Inflammatory macrophage (primary cell): ENCODE measurements at places on chromosomes 2 and 18.
A peak's percentile ranks its signal among the peaks of the same experiment; 100 is the strongest.

- DNase-seq: no peak
These were observed 81.3 kb downstream of the LIMS1 start for GRCh38 chr2:108615480-108616090.

GRCh38 chr2:110946902-110947301 lies 173.8 kb upstream of the BCL2L11 start:
- peak; percentile 49 for DNase-seq

DNA sequence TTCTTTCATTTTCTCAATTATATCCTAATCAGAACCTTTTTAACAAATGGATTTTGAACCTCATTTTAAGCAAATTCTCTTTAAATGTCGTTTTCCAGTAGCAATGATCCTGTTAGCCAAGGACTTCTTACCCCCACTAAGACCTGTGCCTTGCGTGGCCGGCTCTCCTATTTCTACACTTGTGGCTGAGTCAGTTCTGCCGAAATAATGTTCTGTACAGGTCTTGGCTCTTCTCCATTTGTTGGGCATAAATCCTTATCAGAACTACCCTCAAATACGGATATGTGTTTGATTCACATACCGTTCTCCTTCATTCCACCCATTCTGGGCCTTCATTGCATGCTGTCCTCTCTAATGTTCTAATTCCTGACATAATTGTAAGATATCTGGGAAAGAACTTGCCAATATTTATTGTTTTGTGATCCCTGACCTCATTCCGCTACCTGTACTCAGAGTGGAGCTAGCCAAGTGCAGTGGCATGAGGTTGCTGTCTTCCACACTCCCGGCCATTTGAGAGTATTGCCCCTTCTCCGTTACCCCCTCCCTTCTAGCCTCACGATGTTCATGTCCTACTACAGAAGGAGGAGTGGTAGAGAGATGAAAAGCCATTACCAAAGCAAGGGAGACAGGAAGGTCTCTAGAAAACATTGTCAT lies 78.7 kb downstream of the MYOM1 start:
- no peak for DNase-seq

DNA sequence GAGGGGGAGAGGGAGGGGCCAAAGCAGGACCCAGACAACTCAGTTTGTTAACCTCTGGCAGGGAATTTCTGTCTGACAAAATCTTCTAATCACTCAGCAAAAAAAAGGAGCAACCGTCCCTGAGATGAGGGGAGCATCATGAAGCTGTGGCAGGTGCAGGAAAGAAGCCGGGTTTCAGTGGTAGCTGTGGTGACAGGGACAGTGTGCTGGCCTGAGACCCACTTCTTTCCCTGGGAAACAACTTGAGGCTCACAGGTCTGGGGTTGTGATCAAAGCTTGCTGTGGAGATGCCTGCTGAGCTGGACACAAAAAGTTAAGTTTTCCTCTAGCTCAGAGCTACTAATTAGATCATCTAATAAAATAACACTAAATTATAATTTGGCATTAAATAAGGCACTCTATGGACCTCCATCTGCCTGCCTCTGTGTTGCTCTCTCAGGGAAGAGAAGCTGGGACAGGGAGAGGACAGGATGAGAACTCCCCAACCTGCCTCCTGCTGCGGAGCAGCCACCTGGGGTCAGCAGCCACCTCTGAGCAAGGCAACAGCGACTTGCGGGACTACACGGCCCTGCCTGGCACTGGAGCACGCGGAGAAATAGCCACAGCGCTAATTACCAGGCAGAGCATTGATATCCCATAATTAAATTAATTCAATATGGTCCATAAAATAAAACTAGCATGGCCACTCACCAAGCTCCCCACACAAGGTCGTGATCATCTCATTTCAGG lies 104.6 kb upstream of the TEX51 start:
- no peak for DNase-seq

- peak; percentile 20 for DNase-seq
These were observed 633.5 kb downstream of the LRP1B start for GRCh38 chr2:141497272-141497671.

- DNase-seq: no peak
These were observed 2.3 kb upstream of the MAB21L4 start for GRCh38 chr2:240898108-240898730.

DNA sequence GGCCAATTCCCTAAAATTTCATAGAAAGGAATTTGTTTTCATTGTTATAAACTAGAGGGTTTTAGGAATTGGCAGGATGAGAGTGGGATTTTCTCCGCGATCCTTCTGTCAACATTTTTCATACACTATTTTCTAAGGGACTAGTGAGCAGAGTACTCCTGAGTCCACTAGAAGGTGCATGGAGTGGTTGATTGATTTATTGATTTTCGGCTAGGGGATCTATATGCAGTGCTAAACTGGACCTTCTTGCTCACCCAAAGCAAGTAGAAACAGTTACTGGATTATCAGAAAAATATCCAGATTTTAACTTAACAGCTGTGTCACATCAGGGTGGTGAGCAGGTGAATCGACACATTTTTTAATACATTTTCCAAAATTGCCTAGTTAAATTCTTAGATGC lies 159.9 kb upstream of the DTNA start:
- DNase-seq: no peak

GRCh38 chr2:70532244-70532935 lies 21.2 kb downstream of the TGFA start:
- DNase-seq: no peak

DNA sequence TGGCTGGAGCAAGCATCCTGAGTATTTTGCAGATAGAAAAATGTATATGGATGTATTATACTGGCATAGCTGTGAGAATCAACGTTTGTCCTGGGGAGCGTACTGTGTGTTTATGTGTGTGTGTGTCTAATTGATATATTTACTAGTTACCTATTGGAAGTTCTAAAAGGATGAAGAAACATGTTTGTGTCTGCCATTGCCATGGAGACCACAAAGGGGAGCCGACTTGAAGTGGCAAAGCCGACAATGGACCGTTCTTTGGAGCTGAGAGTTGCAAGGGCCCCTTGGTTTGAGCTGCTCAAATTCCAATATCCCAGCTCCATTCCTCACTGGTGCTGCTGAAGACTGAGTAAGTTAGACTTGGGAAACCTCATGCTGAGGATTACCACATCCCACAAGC lies 14.3 kb upstream of the SLC25A52 start:
- DNase-seq: no peak
